Glutamatergic neuron (in vitro differentiated cells): ENCODE measurements at places on chromosomes 7 and 10.

- no peak for DNase-seq
Measured at GRCh38 chr10:114491933-114492332, 87.6 kb upstream of the AFAP1L2 start.

DNA sequence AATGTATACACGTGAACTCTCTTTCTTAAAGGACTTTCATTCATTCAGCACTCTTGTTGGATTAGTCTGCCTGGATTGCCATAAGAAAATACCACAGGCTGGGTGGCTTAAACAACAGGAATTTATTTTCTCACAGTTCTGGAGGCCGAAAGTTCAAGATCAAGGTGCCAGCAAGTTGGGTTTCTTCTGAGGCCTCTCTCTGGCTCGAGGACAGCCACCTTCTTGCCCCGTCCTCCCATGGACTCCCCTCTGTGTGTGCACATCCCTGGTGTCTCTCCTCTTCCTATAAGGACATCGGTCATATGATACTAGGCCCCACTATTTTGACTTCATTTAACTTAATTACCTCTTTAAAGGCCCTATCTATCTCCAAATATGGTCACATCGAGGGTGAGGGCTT is 110.4 kb upstream of the BMPER start:
- no peak for DNase-seq

- no peak for DNase-seq
Measured at GRCh38 chr10:25508112-25508815, 333.5 kb downstream of the GPR158 start.

- DNase-seq: no peak
Measured at GRCh38 chr10:124349231-124349995, 69.3 kb downstream of the OAT start.

DNA sequence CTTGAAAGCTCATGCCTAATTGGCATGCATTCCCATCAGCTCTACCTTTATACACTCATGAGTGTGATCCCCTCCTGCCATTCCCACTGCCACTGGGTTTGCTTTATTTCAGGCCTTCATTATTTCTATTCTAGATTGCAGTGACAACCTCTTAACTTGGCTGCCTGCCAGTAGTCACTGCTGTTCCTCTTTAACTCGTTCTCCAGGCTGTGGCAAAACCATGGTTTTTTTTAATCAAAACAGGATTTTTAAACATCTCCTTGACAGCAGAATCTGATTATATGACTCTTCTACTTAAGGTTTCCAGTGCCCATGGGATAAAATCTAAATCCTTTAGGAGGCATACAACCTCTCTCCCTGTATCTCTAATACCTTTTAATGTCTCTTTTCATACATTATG is 223.7 kb upstream of the PCDH15 start:
- no peak for DNase-seq

GRCh38 chr7:50552921-50553320 is 12.3 kb downstream of the DDC start:
- no peak for DNase-seq

DNA sequence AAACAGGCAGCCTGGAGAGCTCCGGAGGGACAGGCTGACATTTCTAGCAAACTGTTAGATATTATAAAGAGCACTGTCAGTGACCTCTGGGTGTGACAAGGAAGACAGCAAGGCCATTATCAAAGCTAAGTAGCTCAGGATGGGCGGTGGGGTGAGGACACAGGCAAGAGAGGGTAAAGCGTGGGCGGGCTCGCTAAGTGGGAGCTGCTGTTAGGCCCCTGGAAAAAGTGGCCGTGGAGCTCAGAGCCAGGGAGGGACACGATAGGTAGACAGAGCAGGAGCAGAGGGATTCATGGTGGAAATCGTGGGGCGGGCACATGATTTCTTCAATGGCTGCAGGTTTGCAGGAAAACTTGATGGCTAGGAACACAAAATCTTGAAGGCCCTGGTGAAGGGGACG is 51.4 kb upstream of the NPS start:
- no peak for DNase-seq

DNA sequence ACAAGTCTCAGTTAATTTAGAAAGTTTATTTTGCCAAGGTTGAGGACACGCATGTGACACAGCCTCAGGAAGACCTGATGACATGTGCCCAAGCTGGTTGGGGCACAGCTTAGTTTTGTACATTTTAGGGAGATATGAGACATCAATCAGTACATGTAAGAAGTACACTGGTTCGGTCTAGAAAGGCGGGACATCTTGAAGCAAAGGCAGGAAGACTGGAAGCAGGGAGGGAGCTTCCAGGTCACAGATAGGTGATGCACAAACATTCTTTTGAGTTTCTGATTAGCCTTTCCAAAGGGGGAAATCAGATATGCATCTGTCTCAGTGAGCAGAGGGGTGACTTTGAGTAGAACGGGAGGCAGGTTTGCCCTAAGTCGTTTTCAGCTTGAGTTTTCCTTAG is 29.4 kb upstream of the LANCL2 start:
- DNase-seq: no peak
